ENCODE measurements at places on chromosomes 5 and 9.

DNA sequence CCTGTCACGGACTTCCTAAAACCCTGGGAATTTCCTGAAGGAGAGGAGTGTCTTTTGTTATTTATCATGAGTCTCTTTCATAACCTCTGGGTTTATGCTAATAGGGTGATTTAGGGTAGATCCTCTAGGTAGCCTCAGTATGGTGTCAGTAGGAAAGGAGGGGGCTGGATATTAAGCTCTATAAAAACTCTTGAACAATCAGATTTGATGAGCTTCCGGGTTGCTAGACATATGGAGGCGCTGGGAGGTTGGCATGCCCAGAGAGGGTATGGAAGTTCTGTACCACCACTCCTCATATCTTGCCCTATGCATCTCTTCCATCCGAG is 15.6 kb upstream of the PTBP3 start:
- DNase-seq = no peak

- DNase-seq = no peak
Observed at GRCh38 chr5:68405784-68406743, 190.5 kb downstream of the PIK3R1 start.

- DNase-seq = no peak
Observed at GRCh38 chr5:28788954-28789353, 1750.6 kb upstream of the CDH9 start.

DNA sequence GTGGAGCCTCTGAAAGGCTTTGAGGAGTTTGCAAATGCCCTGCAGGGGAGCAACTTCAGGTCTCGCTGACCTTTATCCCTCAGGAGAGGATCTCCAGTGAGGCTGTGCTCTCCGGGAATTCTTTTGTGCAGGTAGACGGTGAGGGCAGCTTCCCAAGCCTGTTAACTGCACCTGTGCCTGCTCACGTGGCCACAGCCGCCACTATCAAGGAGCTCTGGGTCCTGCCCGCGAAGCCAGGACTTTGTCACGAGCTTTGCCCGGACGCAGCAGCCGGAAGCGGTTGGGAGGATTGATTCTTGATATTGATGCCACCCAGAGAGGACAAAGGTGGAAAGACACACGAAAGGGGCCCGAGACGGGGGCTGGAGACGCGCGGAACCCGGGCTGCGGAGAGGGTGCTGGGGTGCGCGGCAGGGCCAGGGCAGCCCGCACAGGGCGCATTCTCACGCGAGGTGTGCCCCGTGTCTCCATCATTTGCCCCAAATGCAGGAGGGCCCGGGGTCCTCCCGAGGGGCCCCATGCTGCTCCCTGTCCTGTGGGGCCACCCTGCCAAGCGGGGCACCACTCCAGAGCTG is 18.2 kb downstream of the SLC9A3 start:
- no peak for DNase-seq
